SHP77 treated with DMSO at 0.1 percent for 48 hours (cell line): ENCODE measurements at places on chromosomes 6 and 20.

DNA sequence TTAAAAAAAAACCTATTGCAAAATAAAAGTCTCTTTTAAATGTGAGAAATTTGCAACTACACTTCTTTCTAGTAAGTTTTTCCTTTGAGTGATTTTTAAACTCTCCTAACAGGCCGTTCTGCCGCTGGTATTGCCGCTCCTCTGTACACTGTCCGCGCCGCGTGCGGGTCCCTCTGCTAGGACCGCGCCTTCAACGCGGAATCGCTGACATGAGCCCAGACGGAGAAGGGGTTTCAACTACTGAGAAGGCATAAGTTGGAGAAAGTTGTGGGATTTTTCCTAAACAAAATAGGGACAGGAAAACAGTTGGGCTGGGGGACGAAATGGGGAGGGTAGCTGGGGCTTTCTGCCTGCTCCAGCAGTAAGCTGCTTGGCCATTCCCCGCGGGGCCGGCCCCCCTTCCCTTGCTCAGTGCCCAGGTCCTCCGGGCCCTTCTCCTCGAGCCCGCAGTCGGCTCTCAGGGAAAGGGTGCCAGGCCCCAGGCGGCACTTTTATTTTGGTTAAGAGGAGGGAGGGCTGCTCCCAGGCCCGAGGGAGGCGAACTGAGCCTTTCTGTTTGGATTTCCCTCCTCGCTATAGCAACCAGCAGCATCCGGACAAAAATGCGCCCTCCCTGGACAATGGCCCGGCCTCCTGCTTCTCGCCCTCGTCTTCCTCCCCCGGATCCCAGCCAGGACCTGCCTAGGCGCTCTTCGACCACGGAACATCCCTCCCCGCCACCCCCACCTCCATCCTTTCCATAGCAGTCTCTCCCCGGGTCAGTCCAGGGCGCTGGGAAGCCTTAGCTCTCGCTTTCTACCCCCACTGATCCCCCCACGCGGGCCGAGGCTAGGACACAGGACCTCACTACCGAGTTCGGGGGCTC is 6.8 kb upstream of the POU3F2 start:
- DNase-seq, result no peak

DNA sequence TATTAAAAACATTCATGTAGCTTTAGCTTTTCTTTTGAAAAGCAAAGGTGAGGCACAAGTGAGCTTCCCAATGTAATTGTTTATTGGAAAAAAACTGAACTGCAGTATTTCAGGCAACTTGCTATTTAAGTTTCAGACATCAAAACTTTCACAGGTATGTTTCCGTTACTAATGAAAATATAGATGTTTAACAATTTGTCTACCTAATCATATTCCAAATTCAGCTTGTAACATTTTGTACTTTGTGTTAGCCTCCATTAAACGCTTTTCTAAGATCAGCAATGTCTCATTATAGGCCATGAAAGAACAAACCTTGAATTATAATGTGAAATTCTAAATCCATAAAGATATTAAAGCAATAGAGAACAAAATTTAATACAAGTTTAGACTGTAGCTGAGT is 69.5 kb downstream of the AHI1 start:
- DNase-seq, result no peak

- no peak for DNase-seq
Measured at GRCh38 chr6:37983720-37984501, 164.4 kb downstream of the ZFAND3 start.

- DNase-seq, result no peak
Measured at GRCh38 chr6:25769983-25770382, 15.4 kb downstream of the SLC17A4 start.

GRCh38 chr6:12066297-12066696 is 54.2 kb downstream of the HIVEP1 start:
- no peak for DNase-seq

DNA sequence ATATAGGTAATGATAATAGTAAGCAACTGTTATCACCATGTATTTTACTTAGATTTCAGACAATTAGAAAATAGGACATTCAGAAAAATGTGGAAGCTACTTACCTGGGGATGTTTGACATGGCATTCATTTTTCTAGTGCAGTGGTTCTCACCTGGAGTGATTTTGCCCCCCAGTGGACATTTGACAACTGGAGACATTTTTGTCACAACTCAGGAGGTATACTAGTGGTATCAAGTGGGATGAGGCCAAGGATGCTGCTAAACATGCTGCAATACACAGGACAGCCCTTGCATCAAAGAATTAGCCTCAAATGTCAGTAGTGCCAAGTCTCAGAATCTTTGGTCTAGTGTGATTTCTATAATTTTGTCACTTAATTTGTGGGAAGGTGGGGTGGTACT is 36.1 kb downstream of the NUS1 start:
- no peak for DNase-seq

GRCh38 chr6:168157272-168158212 is 78.5 kb upstream of the FRMD1 start:
- no peak for DNase-seq

DNA sequence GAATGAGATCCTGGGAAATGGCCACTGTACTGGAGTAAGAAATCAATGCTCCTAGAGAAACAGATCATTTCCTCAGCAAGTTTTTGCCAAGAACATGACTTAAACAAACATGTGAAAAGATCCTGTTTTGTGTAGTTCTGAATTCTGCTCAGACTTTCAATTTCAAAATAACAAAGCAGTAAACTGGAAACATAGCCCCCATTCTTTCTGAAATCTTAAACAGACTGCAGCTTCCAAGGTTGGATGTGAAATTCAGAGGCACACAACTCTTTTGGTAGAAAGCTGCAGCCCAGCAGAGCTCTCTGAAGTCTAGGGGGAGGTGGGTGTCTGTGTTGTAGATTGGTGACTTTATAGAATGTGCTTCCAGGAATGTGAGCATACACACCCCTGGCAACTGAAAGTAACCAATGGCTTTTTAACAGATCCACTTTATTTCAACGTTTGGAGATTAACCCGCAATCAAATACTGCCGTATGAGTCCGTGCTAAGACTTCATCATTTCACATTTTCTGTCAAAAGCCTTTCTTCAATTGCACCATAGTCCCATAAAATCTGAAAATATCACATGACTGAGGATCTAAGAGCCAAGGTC is 86.4 kb downstream of the ATXN1 start:
- no peak for DNase-seq

DNA sequence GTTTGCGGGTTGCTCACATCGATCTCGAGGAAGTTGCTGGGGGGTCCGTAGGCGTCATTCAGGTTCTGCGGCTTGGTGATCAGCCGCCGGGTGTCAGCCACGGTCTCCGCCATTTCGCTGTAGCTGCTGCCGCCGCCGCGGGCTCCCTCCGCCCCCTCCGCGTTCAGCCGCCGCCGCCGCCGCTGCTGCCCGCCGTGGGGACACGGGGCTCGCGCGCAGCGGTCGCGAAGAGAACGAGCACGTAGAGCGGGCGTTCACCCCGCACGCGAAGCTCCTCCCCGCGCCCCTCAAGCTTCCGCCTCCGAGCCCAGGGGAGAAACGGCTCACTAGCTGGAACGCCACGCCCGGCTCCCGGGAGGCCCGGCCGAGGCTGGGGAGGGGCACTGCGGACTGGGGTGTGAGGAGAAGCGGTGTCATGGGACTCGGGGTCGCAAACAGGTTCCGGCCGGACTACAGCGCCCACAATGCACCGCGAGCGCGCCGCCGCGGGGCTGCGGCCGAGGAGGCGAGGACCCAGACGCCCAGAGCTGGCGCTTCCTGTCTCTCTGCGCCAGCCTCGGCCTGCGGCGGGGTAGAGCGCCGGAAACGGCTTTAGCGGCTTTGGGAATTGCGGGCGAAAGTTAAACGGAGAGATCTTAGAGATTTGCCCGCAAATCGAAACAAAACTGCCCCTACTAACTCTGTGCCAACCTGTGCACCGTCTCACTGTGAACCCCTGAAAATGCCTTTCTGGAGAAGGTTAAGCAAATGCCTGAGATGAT is at the start of gene SNX3:
TSS of gene SNX3 (minus strand) at position 232 of the 761 bp plus-strand sequence. CDS start at position 113, 119 bp downstream.
- DNase-seq, result peak; percentile 89
